ENCODE measurements at places on chromosomes 11 and 22.
A peak's percentile ranks its signal among the peaks of the same experiment; 100 is the strongest.

DNA sequence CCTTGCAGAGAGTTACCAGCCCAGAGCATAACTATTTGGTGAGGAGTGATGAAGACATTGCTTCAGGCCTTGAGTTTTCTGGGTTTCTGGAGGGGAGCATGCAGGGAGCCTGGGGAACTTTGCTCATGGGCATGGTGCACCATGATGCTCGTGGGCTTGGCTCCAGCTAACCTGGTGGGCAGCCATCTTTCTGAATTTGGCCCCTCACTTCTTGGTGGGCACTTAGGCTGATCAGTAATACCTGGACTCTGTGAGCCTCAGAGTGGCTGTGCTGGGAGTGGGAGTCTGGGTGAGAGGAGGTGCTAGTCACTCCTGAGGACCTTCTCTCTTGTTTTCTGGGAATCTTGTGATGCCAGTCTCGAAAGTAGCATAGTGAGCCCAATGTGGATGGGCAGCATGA, 30.6 kb downstream of the AMPD3 start:
- DNase-seq = no peak

GRCh38 chr11:22510010-22510409, 115.6 kb downstream of the FANCF start:
- DNase-seq = no peak

DNA sequence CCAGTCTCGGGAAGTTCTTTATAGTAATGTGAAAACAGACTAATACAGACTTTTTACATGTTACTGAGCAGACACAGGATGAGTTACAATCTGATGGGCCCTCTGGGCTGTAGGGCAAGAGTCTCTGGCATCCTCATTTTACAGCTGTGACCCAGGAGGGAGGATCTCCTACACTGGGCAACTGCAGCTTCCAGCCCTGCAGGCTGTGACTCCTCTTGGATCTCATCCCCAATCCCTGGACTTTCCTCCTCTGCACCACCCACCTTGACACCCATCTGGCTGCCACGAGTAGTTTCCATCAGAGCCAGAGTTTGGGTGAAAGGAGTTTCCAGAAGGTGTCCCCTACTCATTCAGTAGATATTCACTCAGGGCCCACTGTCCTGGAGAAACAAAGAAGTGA, 48.9 kb upstream of the MYEOV start:
- no peak for DNase-seq

GRCh38 chr11:19472679-19473078, 231.9 kb upstream of the E2F8 start:
- DNase-seq = no peak

DNA sequence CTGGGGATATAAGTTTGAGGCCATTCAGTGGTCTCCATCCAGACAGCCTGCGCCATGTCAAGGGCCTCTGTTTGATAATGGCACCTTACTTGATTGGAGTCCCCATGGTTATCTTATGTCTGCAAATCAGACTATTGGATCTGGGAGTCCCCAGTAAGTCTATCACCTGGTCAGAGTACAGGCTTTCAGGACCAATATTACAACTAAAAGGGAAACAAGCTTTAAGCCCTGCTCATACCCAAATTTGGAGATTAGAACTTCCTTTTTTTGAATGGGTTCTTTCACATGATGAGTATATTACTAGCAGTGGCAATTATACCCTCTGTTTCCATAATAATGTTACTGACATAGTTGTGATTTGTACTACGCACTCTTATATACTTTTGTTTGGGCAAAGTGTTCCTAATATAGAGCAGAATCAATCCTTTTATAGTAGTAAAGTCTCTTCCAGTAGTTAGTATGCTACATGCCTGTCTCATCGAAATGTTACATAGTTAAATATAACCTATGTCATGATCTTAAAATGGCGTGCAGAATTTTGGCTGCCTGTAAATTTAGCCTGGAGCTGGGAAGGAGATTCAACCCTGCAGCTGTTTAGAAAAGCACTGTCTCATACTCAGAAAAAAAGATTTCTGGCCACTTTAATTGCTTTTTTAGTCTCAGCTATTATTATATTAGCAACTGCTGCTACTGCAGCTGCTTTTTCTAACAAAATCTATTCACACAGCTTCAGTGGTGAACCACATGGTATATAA, 4.9 kb downstream of the MS4A15 start:
- DNase-seq = peak; percentile 20

DNA sequence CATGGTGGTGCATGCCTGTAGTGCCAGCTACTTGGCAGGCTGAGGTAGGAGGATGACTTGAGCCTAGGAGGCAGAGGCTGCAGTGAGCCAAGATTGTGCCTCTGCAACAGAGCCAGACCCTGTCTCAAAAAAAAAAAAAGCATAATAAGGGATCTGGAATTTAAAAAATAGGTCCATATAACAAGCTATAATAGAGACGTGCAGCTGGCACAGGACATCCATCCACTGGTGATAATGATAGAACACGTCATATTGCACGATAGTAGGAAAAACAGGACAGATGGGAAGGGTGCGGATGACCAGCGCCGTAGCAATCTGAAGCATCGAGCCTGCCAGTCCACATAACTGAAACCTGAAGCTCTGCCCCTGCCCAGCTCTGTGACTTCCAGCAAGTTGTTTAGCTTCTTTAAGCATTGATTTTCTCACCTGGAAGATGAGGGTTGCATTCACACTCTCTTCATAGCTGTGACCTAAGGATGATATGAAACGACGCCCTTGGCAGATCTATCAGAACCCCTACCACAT, 60.3 kb upstream of the PRODH start:
- no peak for DNase-seq

- DNase-seq = no peak
Observed at GRCh38 chr11:75267171-75267970, 26.8 kb downstream of the TPBGL start.

DNA sequence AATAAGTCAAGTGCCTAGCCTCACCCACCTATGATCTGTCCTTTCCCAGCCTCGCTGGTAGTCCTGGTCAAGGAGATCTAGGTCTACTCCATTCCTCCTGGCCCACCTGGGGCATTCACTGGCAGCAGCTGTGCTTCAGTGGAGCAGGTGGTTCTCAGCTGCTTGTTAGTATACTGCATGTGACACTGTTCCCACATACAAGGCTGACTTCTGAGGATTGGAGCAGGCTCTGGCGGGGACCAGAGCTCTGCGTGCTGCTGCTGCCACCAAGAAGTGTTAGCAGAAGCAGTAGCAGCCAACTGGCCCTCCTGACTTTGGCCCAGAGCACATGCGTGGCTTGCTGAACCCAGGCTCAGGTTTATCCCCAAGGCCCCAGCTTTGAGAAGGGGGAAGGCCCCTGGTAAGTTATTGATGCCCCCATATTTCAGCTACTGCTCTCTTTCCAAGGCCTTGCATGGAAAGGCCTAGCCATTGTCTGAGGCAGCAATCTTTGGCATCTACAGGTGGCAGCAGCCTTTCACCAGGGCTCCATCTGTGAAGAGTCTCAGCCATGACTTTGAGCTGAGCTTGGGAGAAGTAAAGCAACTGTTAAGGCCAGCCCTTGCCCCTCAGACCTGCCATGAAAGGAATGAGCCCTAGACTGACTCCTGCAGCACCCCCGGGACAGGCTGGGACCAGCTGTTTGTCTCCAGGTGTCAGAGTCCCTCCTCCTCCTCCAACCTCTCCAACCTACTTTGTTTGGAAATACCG, 26.5 kb downstream of the ARHGAP1 start:
- no peak for DNase-seq

DNA sequence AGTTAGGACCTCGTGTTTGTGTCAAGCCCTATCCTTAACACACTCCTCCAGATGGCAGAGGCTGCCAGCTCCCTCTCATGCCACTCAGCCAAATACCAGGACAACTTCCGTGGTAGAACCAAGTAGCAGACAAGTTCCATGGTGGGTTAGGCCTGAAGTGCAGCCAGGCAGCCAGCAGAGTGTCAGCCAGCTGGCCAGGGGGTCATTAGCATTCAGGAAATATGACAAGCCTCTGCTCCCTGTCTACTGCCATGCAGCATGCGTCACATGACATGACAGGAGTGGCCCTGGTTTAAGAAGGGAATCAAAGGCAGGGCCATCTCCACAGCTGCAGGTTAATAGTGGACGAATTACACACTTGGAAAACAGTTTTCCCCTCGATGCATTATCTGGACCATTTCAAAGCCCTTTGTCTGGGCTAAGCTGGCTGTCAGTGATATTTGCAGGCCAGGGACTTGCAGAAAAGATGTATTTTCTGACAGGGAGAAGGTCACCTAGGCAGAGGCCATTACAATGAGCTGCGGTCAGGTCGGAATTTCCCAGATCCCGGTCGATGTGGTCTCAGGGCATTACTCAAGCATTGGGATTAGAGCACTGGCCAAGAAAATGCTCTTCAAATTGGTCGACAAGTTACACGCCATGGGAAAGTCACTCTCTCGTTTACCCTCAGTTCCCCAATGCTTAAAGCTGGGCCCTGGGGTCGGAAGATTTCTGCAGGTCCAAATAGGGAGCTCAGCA, 461.7 kb upstream of the CADM1 start:
- DNase-seq = no peak

GRCh38 chr11:134331354-134332188, at the start of gene GLB1L2:
Gene GLB1L2, plus strand, starts transcription at chr11:134331988. Its CDS starts 74 bp downstream, at chr11:134332062.
- DNase-seq = peak; percentile 47

DNA sequence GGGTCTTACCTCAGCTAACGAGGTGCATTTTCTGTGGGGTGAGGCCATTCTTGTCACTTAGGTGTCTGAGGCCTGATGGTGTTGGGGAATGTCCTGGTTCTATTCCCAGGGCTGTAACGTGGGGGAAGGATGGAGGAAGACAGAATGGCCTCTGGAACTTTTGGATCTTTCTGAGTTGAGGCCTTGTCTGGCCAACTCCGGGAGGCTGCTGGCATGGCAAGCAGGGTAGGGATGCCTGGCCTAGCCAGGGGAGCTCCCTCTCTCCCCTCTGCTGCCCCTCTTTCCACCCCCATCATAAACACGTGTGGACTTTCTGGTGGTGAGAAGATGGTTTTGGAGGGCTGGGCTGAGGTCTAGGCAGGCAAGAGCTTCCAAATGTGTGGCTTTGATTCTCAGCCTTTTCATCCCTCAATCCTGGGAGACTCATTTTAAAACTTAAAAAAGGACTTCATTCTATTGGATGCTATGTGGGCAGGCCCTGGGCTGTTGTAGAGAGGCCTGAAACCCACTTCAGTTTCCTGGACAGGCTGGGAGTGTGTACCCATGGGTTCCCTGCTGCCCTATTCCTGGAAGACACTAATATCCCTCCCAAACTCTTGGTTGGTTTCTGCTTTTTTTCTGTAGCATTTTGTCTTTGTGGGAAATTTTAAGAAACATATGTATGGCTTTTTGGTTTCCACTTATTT, 30.9 kb downstream of the ZBTB16 start:
- no peak for DNase-seq

DNA sequence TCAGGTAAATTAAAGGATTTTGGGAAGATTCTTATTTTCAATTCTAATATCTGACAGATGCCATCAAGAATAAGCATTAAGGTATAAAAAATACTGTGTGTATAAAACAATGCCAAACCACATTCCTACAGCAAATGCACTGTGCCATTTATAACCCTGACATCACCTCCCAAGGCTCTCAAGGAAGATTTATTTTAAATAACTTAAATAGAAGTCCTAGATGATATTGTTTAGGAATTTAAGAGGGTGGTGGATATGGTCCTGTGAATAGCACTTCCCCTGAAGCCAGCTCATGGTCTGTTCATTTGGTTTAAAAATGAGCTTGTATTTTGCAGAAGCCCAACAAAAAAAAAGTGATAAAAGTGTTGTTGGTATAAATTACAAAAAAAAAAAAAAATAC, 32.1 kb downstream of the PPIL2 start:
- DNase-seq = no peak

- DNase-seq = no peak
Observed at GRCh38 chr11:19577976-19578619, 134.5 kb upstream of the NAV2 start.

DNA sequence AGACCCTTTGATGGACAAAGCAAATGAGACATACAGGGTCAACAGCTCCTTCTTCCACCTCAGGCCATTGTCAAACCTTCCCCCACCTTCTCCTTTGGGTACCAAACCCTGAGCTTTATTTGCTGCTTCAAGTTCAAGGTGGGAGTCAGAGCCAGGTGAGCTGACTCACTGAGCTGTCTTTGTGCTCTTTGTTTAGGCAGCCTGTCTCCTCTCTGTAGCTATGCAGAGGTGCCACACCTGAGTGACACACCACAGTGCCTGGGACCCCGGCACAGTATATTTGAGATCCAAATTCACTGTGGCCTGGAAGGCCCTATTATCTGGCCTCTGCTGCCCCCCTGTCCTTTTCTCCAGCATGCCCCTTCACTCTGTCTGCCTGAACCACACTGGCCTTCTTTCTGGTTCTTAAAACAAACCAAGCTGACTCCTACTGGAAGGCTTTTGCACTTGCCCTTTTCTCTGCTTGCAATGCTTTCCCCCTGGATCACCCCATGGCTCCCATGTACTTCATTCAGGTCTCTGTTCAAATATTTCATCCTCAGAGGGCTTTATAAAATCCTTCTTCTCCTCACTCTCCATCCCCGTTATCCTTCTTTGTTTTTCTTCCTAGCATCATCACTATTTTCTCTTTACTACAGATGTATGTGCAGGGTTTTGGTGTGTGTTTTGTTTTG, 16.1 kb downstream of the LMO2 start:
- DNase-seq = no peak

DNA sequence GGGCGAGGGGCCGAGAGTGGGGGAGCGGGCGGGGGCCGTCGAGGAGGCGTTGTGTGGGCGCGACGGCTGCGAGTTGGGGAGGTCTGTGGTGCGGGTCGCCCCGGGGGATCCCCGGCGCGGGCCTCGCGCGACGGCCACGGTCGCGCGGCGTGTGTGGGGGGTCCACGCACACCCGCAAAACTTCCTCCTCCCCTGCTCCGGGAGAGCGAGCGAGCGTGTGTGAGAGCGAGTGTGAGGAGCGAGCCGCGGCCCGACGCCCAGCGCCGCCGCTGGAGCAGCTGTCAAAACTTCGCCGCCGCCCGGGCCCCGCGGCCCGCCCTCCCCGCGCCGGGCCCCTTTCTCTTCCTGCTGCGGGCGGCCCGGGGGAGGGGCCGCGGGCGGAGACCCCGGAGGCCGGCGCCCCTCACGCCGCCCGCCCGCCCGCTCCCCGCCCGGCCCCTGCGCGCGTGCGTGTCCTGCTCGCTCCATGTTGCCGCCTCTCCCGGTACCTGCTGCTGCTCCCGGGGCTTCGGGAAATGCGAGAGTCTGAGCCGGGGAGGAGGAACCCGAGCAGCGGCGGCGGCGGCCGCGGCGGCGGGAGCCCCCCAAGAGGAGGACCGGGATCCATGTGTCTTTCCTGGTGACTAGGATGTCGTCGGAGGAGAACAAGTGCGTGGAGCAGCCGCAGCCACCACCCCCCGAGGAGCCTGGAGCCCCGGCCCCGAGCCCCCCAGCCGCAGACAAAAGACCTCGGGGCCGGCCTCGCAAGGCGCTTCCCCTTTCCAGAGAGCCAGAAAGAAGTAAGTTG, 9.0 kb upstream of the CCT8L2 start:
- DNase-seq = no peak

- DNase-seq = no peak
Observed at GRCh38 chr11:100624346-100624745, 62.7 kb upstream of the ARHGAP42 start.

DNA sequence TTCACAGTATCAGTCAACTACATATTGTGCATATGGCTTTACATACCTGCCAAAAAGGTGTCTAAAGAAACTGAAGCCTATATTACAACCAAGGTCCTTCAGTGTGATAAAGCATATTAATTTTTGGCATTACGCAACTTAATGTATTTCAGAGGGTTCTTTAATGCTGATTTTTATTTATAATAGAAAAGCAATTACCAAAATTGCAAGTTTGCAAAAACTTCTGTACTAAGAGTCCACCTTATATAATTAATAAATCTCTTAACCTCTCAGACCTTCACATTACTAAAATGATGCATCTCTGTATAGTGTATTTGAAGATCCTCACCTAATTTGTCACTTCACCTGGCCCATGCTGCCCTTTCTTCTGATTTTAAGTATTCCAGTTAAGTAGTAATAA, 128.6 kb downstream of the GUCY1A2 start:
- DNase-seq = no peak

Data from inflammatory macrophage (primary cell).